ENCODE measurements at places on chromosomes 12 and 14.

GRCh38 chr14:75196468-75196867 lies 20.1 kb upstream of the TMED10 start:
- DNase-seq: no peak

GRCh38 chr14:52792097-52792415 lies 649 bp upstream of the GNPNAT1 start:
- no peak for DNase-seq

DNA sequence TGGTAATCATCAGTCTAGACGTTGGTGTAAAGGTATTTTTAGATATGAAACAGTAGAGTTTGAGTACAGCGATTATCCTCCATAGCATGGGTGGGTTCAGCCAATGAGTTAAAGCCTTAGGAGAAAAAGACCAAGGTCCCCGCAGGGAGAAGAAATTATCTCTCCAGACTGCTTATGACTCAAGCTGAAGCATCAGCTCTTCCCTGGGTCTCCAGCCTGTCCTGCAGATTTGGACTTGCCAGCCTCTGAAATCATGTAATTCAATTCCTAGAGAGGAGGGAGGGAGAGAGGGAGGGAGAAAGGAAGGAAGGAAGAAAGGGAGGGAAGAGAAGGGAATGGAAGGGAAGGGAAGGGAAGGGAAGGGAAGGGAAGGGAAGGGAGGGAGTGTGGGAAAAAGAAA lies 12.0 kb upstream of the DTX1 start:
- no peak for DNase-seq

- DNase-seq: no peak
Observed at GRCh38 chr14:33938131-33938949, 12.5 kb downstream of the EGLN3 start.

DNA sequence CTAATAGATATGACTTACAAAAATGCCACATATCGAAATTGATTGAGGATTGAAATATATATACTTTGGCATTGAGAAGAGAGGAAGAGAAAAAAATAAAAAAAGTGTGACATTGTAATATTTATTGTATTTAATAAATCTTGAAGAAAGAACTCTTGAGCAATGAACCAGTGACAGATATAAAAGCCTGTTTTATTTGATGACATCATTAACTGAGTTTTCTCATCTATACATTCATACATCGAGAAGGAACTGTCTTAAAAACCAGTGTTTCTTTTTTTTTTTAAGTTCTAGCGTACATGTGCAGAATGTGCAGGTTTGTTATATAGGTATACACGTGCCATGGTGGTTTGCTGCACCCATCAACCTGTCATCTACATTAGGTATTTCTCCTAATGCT lies 368.2 kb downstream of the SNAPC1 start:
- DNase-seq: no peak

- no peak for DNase-seq
Observed at GRCh38 chr12:106897981-106898901, 57.5 kb upstream of the TMEM263 start.

DNA sequence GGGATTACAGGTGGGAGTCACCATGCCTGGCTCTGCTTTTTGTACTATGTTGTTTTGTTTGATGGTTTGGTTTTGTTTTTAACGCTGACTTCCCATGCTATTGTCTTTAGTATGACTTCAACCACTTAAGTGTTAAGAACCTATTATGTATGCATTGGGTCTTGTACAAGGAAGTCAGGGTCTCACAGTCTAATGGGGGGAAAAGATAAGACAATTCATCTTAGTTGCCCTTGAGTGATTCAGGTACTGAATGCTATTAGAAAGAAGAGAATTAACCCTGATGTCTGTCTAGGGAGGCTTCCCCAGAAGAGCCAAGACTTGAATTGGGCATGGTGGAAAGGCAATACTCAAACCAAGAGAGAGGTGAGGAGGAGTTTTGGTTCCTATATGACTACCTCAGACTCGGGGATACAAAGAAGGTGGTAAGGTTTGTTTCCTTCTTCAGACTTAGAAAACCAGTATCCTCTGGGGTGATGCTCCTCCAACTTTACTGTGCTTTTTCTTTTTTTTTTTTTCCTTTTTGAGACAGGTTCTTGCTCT lies 64.6 kb downstream of the SUSD6 start:
- DNase-seq: no peak

DNA sequence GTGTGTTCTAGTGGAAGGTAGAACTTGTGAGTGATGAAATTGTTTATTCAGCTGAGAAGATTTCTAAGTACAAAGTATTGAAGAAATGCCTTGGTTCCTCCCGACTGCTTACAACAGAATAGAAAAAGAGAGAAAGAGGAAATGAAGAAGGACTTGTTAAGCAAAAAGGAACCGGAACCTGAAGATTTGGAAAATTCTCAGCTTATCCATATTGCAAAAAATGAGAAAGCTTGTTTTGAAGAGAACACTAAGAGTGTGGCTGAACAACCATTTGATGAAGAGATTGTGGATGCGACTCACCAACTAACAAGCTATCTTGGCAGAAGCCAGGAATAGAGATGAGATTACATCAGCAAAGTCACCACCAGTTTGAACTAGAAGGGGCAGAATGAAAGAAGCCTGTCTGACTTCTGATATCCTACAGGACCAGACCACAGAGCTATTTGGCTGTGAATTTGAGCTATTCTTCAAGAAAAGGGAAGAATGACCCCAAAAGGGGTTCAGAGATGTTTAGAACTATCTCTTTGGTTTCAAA lies 15.1 kb downstream of the NDUFA9 start:
- DNase-seq: no peak

DNA sequence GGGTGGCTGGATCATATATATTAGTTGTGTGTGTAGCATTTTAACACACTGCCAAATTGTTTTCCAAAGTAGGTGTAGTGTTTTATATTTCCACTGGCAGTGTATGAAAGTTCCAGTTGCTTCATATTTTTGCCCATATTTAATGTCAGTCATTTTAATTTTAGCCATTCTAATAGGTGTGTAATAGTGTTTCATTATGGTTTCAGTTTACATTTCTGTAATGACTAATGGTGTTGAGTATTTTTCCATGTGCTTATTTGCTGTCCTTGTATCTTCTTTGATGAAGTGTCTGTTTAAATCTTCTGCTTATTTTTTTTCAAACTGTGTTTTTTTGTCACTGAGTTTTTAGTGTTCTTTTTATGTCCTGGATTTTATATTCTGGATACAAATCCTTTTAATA lies 8.7 kb downstream of the TBC1D15 start:
- DNase-seq: no peak
